ENCODE measurements at places on chromosomes 2 and 18.

GRCh38 chr2:30821960-30822359 lies 14.7 kb upstream of the CAPN13 start:
- no peak for DNase-seq

DNA sequence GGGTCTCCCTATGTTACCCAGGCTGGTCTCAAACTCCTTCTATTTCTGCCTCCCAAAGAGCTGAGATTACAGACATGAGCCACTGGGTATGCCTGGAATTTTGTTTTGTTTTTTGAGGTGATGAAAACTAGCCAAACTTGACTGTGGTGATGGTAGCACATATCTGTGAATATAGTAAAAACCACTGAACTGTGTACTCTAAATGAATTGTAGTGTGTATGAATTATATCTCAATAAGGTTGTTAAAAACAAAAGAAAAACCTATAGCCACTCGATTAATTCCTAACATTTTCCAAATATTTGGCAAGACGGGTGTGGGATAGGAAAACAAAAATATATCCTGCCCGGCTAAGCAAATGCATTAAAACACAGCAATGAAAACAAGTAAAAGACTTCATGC lies 1302.3 kb upstream of the CHAC2 start:
- DNase-seq, result peak; percentile 45

DNA sequence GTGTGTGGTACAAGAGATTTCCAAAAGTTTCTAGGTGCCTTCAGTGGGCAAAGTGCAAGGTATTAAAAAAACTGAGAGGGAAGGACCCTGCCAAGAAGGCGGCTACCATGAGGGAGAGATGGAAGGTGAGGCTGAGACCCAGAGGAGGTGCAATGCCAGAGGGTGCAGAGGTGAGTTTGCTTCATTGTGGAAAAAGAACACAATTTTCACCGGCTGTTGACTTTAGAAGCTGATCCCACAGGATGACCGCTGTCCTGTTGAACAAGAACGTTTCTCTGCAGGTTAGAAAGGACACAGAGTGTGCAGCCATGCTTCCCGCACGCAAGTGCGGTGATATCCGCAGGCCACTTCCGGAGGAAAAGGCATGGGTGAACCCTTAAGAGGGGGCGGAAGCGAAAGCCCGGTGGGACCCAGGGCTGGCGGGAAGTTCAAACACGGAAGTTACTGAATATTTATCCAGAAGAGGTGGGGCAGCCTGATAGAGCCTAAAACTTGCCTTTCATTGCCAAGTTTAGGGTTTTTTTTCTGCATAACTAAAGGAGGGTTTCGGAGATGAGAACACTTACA lies 16.6 kb downstream of the SP110 start:
- no peak for DNase-seq

DNA sequence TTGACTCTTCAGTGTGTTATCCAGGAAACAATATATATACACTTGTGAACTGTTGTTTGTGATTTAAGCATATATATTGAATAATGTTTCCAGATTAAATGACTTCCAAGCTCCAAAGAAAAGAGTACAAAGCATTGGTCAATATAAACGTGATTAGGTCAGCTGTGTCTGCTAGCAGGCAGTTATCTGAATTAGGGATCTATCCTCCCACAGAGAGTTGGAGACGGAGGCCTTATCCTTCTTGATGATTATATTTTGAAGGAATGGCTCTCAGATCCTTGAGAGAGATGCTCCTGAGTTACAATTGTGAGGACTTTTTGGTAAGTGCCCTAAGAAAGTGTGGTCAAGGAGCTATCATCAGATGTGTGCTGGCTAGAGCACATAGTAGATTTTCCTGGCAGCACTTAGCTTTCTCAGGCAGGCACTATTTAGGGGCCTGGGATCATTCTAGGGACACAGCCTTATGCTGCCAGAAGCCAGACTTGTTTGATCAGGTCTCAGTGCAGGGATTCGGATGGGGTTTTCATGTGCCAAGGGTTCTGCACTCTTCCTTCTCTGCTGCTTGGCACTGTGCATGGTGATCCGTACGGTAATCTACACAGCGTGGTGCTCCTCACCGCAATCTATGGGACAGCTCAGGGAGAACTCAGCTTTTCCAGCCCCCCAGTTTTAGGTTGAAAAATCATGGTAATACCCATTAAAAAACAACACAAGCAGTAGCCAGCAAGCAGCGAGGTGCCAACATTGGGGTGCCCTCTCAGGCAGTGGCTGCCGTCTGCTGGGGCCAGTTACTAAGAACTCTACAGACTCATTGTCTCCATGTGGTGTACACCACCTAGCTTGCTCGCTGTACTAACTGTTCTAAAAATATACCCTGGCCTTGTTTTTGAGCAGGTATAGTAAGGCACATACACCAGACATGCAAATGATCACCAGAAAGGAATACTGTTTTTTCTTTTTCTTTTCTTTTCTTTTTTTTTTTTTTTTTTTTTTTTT lies 8.0 kb upstream of the ZDBF2 start:
- DNase-seq, result no peak

DNA sequence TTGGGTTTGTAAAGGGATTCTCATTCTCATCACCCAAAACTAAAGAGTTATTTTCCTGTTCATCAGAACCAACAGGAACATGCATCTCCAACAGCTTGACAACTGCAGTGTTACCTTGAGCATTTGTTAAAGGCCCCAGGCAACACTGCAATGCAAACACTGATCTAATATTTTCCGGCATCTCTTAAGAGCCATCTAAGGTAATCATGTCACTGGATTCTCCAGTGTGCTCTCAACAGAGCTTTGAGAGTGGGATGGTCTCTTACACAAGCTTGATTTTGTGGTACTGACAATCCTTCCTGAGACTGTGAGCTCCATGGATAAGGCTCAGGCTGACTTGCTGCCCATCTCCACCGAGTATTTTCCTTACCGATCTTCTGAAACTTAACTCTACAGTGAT lies 90.5 kb upstream of the ITGB6 start:
- DNase-seq, result no peak

DNA sequence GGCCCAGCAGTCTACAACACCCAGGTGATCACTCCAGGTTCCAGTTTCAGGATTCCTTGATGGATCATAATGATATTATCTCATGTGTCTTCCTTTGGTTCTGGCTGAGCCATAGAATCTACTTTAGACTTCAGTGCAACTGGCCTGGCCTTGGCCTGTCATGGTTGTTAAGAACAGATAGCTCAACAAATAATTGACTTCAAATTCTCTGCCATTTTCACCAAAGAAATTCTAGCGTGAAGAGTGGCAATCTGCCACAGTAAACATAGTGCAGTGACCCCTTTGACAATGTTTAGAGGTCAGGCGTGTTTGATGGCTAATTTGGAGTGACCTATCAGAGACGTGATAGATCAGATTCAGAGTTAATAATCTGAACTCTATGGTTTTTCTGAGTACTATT lies 50.2 kb upstream of the ZNF385B start:
- no peak for DNase-seq

Measured in choroid plexus epithelial cell (primary cell).